ENCODE measurements at places on chromosomes 2 and 18.

DNA sequence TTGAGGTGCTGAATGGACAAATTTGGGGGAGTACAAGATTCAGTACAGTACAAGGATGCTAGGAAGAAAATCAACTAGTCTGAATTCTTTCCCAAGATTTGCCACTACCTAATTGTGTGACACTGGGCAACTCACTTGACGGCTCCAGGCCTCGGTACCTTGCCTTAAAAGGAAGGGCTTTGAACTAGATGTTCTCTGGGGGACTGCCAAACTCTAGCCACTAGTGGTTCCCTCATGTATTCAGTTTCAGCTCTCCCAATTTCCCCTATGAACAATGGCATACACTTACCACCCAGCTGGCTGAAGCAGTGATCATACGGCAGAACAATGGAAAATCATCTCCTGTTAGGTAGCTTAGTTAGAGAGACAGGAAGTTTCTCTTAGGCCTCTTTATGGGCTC, 73.4 kb downstream of the VWC2L start:
- DNase-seq, result no peak

DNA sequence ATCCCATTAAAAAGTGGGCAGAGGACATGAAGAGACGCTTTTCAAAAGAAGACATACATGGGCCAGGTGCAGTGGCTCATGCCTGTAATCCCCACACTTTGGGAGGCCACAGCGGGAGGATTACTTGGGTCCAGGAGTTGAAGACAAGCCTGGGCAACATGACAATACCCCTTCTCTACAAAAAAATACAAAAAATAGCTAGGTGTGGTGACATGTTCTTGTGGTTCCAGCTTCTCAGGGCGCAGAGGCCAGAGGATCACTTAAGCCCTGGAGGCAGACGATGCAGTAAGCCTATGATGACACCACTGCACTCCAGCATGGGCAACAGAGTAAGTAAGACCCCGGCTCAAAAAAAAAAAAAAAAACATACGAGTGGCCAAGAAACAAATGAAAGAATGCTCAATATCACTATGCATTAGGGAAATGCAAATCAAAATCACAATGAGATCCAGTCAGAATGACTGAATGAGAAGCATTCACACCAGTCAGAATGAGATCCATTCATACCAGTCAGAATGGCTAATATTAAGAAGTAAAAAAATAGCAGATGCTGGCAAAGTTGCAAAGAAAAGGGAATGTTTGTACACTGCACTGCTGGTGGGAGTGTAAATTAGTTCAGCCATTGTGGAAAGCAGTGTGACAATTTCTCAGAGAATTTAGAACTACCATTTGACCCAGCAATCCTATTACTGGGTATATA, 550.2 kb upstream of the SLC39A10 start:
- no peak for DNase-seq

DNA sequence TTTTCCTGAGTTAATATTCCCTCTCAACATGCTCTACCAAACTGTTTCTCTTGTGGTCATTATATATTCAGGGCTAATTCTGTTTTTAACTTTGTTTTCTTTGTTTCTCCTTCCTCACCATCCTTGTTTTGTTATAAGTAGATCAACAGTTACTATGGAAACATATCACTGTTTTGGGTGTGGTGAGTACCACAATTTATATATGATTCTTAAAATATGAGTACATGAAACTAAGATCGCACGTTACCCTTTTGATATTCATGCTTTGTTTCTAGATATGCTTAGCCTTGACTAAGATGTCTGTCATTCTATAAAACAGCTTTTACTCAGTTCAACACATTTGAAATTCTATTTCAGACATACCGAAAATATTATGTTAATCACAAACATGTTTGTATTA, 232.3 kb upstream of the ITGA4 start:
- no peak for DNase-seq

GRCh38 chr2:3222636-3223035, 155.0 kb downstream of the EIPR1 start:
- DNase-seq, result no peak

DNA sequence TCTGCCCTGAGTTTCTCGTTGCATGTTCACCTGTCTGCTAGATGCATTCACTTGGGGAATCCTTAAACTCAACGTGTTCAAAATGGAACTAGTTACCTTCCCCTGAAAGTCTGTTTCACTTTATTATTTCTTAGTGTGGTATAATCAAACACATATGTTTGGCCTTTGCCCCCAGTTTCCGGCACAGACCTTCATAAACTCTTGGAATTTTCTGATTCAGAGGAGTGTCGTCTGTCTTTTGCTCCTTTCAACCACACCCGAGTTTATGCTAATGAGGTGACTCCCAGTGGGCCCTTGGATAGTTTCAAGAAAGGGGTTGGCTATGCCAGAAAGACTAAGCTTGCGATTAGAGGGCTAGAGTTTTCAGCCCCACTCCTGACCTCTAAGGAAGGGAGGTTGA, 198.9 kb downstream of the CDCA7 start:
- no peak for DNase-seq

DNA sequence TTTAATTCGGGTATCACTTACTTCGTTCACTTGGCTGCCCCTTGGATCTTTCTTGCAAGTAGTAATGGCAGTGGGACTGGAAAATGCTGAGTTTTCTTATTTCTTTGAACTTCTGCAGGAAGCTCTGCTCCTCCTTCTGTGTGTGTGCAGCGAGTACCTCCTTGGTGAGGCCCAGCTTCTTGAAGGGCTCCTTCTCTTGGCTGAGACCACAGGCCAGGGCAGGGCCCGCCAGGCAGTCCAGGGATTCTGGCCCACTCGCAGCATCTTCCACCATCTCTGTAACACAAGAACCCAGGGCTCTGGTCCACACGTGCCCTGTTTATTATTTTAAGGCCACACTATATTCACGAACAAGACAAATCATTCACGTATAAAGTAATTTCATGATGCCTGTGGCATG, 15.8 kb upstream of the HES6 start:
- no peak for DNase-seq

DNA sequence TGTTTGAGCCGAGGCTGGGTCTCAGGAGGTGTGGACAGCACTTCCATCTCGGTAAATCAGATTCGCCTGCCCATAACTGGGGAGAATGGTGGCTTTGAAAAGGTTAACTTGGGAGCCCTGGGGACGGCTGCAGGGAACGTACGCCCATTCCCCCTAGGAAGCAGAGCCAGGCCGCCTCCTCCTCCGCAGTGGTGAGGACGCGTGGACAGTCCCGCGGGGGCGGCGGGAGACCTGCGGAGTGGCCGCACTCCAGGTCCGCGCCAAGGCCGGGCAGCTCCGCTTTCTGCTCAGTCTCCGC, 845 bp upstream of the MYCN start:
- DNase-seq, result no peak

- DNase-seq, result no peak
These were observed 82.2 kb downstream of the ADD2 start for GRCh38 chr2:70685771-70686171.

GRCh38 chr18:27855486-27855885, 321.4 kb downstream of the CDH2 start:
- no peak for DNase-seq

DNA sequence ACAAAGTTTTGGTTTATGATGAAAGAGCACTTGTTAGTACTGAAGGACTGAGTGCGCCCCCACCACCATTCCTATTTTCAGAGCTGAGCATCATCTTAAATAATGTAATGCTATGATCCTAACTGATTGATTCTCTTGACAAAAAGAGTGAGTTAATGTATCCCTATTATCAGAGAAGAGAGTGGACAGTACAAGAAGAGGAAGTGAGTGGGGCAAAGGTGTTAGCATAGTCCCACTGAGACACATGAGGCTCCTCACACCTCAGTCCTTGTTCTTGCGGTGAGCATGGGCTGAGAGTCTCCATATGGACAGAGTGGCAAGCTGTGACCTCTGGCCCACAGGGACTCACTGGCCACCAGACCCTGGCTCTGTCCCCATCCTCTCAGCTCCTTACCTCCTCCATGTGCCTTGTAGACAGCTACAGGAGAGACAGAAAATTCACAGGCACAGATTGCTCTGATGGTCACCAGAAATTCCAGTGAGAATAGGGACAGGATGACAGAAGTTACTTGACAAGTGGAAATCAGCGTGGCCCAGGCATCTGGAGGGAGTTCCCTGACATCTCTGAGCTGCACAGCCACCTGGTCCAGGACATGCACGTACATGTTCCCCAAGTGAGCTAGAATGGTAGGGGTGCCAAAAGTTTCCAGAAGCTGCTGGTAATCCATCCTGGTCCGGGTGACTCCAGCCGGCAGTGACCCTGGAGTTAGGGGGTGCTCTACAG, 32.6 kb downstream of the NAPG start:
- no peak for DNase-seq

DNA sequence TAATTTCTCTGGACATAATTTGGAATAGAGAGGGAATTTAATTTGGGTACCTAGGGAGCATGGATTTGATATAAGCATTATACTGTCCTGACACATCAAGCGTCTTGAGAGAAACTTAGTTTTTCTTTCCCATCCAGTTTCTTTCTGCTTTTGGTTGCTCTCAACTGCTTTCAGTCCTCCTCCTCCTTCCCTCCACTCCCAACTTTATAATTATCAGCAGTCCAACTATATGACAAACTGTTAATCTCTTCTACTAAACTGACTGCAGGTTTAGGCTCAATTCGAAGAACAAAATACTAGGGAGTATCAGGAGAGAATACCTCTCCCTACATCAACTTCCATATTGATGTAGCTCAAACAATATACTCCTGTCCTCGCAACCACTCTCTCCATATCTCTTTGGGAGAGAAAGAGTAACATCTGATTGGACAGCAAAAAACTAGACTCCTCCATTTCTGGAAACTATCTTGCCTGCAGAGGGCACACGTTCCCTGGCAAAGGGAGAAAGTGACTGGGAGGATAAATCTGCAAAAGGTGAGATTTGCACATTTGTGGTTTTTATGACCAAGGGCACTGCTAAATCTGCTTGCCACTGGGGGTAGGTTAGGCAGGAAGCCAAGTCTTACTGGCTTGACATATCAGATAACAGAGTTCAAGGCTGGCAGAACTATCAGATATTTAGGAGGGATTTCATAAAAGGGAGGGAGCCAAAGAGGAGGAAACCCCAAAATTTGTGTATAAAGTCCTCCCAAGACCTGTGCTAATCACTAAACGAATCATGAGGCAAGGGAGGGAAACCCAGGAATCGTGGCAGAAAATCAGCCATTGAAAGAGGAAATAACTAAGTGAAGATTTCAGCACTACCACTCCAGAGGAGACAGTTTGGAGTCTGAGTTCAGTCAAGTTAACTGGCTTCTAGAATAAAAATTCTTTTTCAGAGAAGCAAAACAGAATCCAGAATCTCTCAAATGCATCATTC, 40.0 kb downstream of the ICA1L start:
- no peak for DNase-seq

DNA sequence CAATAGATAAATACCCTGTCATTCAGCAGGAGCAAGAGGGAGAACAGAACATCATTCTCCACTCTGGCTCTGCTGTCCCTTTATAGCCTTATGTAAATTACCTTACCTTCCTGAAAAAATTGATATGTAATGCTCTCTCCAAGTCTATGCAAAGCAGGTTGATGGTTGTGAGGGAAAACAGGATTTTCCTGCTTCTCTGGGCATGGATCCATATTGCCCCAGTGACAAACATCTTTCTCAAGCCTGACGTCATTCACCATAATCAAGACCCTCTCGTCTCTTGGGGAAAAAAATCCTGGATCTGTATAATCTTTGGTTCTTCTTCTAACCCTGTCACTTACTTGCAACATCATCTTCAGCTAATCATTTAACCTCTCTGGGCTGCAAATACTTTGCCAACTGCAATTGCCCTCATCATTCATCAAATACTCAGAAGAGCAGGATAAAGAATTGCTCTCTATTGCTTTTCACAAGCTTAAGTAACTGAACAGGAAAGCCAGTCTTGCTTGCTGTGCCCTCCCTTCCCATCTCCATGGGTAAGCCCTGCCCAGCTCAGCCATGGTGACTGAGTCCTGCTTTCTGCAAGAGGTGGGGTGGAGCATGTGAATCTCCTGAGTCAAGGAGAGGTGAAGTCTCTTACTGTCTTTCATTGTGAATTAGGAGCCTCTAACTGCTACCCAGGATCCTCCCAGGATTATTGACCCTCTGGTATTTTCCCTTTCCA, 123.7 kb upstream of the KLF7 start:
- DNase-seq, result no peak

DNA sequence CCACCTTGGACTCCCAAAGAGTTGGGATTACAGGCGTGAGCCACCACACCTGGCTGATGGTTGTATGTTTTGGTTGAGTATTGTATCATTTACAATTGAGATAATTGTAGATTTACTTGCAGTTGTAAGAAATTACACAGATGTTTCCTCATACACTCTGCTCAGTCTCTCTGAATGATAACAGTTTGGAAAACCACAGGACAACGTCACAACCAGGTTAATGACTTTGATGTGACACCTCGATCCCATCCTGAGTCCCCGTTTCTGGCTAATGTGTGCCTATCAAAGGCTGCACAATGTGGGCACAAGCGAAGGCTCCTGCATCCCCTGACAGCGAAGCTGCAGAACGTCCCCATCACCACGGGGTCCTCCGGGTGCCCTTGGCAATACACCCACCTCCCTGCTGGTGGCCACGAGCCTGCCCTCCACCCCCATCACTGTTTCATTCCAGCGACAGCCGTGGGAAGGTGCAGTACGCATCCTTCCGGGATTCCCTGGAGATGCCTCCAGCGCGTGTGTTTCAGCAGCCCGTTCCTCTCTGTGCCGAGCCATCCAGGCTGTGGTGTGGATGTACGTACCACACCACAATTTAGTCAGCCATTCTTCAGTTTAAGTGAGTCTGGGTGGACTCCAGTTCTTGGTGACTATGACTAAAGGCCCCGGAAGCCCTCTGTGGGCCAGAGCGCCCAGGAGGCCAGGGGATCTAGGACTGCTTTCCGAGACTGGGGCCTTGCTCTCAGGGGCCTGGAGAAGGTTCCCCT, 4.3 kb upstream of the PDCD1 start:
- DNase-seq, result no peak

DNA sequence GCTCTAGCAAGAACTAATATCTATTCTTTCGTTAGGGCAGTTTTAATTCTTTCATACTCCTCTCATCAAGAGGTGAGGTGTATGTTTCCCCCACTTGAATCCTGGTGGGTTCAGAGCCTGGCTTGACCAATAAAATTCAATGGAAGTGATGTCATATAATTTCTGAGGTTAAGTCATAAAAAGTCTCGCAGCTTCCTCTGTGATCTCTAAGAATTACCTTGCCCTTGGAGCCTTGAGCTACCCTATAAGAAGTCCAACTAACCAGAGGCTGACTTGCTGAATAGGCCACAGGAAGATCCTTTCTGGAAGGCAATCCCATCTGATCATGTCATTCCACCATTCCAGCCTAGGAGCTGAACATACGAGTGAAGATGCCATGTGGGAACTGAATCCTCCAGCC, 26.1 kb upstream of the INO80D start:
- DNase-seq, result no peak

GRCh38 chr2:166491461-166491860, 2.6 kb downstream of the SCN7A start:
- DNase-seq, result no peak

DNA sequence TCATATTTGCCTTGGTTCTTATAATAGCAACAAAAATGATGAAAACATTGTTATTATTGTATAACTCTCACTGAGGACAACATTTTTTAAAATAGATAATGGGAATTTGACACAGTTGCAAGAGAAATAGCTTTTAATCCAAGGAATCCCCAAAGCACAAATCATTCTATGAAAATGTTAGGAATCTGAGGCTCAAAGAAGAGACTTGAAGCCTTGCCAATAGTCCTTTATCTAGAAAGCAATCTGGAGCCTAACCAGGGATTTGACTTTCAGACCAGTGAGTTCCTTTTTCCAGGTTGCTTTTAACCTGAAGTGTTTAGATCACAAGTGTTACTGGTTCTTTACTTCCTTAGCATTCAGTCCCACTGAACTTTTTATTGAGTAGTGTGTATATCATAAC, 574.5 kb upstream of the ZEB2 start:
- DNase-seq, result no peak

- DNase-seq, result no peak
These were observed 230.8 kb downstream of the SRBD1 start for GRCh38 chr2:45380131-45380836.

All from cortex of kidney (tissue), 1 donor.